Activated T-helper 1 cell treated with anti-CD3 and anti-CD28 coated beads, Interleukin-12 subunit alpha, Interleukin-12 subunit beta, Interleukin-2, Interleukin-4 antibody, amounts not matched to agents 30 ng/mL and 10 ng/mL and 1 ng/mL, durations not matched to agents 14 hours and 24 hours and 36 hours (primary cell): ENCODE measurements at places on chromosomes 6 and 20. TPM values are rescaled to one million over a fixed set of nuclear protein-coding genes. Genes with fewer than 3 reads are reported as not detected.

The TNXB gene
- total RNA-seq, result 2.0 and 4.4 TPM in 2 replicates

DNA sequence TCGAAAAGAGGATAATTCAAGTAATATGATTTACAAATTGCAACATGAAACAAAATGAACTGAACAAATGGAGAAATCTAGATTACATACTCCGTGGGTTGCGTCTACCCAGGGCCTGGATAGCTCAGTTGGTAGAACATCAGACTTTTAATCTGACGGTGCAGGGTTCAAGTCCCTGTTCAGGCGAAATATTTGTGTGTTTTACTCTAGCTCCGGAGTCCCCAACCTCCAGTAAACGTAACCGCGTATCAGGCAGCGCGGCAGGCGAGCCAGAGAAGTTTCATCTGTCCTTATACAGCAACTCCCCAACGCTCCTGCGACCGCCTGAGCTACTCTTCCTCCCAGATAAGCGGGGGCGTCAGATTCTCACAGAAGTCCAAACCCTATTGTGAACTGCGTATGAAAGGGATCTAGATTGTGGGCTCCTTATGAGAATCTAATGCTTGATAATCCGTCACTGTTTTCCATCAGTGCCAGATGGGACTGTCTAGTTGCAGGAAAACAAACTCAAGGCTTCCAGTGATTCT lies 176.1 kb downstream of the TRIM27 start:
- peaks cover 18% of the 10 kb centered on the region for H3K27me3 ChIP-seq
- no peak overlapping the region for H3K27ac ChIP-seq
- no peaks in the 10 kb centered on the region for H3K4me1 ChIP-seq

GRCh38 chr20:56587307-56588041 lies 41.6 kb upstream of the TFAP2C start:
- no peak overlapping the region for H3K4me3 ChIP-seq
- no peak for DNase-seq
- H3K36me3 ChIP-seq, result no peaks in the 10 kb centered on the region
- H3K27ac ChIP-seq, result no peak overlapping the region
- no peaks in the 10 kb centered on the region for H3K4me1 ChIP-seq

GRCh38 chr6:160678230-160678629 lies 14.2 kb upstream of the LPA start:
- no peaks in the 10 kb centered on the region for H3K4me1 ChIP-seq
- H3K27ac ChIP-seq, result no peak overlapping the region
- no peak overlapping the region for H3K4me3 ChIP-seq
- peaks cover 6% of the 10 kb centered on the region for H3K27me3 ChIP-seq
- no peak for DNase-seq

DNA sequence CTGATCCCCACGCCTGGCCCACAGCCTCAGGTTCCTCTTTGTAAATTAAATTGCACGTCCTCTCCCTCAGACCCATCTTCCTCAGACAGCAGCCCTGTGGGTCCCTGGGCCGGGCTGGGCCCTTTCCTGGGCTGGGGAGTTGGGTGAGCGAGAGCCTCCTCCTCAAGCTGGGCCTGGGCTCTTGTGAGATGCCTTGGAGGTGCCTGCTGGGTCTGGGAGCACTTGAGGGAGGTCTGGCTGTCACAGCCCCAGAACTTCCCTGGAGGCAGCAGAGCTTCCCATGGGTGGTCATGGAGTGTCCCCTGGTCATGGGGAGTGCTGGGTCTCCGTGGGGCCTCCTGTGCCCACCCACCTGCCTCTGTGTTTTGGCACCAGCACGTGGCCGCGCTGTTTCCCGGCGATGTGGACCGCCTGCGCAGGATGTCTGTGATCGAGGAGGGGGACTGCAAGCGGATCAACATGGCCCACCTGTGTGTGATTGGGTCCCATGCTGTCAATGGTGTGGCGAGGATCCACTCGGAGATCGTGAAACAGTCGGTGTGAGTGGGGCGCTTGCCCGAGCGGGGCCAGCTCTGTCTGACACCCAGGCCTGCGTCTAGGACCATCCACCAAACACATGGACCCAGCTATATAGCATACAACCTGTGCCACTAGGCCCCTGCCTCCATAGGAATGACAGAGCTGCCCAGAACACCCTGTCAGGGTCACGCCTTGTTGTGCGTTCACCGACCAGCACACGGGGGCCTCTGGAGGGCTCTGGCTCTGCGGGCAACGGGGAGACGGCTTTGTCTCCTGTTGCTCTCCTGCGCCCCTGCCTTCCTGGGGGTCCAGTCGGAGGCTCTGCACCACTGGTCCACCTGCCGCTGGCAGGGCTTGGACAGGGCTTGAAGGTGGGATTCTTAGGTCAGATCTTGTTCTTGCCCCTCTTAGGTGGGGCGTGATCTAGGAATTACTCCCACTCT lies 33.0 kb downstream of the PYGB start:
- H3K4me3 ChIP-seq, result no peak overlapping the region
- H3K27ac ChIP-seq, result no peak overlapping the region
- no peaks in the 10 kb centered on the region for H3K27me3 ChIP-seq
- H3K36me3 ChIP-seq, result peaks cover 12% of the 10 kb centered on the region

The ACOT13 gene
- 27.0 and 27.4 TPM in 2 replicates for total RNA-seq

The IFNGR1 gene
- 12.5 and 12.6 TPM in 2 replicates for total RNA-seq

- H3K27ac ChIP-seq, result no peak overlapping the region
- peaks cover 3% of the 10 kb centered on the region for H3K4me1 ChIP-seq
- no peak overlapping the region for H3K4me3 ChIP-seq
- DNase-seq, result no peak
Observed at GRCh38 chr6:155195903-155196302, 67.9 kb upstream of the CLDN20 start.

- H3K27me3 ChIP-seq, result peaks cover 8% of the 10 kb centered on the region
- no peak overlapping the region for H3K4me3 ChIP-seq
- H3K27ac ChIP-seq, result no peak overlapping the region
- H3K4me1 ChIP-seq, result no peaks in the 10 kb centered on the region
Observed at GRCh38 chr20:23179766-23180403, 93.8 kb upstream of the CD93 start.

DNA sequence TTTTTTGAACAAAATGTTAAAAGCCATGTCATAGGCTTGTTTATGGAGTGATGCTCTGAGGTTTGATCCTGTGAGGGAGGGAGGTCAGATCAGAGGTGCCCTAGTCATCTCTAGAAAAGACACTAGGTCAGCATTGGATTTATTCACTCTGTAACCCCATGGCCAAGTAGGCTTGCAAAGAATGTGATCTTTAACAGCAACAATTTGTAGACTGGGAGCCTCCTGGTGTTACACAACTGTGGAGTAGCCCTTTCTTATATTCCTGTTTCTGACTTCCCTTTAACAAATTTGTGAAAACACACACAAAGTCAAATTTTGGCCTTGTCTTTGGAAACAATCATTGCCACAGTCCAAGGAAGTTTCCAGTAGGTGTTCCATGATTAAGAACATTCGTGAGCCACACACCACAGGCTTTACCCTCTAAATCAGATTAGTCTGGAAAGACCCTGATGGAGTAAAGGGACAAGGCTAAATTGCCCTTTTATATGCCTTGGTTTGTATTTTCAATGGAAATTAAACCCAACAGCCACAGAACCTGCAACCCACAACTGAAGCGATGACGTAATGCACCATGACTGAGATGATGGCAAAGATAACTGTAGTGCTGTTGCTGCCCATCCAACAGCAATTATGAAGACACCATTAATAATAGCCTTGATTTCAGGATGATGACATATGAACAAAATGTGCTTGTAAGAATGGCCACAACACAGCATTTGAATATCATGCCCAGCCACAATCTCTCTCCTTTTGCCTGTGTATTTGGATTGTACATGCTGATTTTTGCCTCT lies 22.1 kb downstream of the SCP2D1 start:
- no peaks in the 10 kb centered on the region for H3K27me3 ChIP-seq
- no peaks in the 10 kb centered on the region for H3K36me3 ChIP-seq
- no peak for DNase-seq

The HLA-DOA gene
- 1.8 and 2.0 TPM in 2 replicates for total RNA-seq

DNA sequence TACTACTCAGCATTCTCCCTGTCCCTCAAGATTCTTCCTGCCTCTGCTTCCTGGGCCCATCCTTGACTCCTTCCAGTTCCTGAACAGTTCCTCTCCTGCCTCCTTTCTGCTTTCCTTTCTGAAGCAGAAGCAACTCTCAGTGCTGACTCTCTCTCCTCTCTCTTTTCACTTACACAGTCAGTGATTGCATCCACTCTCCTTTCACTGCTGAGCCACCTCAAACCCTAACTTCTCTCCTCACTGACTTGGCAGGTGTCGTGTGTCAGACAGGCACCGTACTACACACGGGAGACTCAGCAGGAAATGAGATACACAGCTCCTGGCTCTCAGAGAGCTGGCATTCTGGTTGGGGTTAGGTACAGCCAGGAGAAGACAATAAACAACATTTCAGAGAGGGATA lies 5.6 kb downstream of the ABHD16A start:
- H3K27ac ChIP-seq, result peak overlapping the region; percentile 80
- no peaks in the 10 kb centered on the region for H3K27me3 ChIP-seq
- peaks cover 32% of the 10 kb centered on the region for H3K36me3 ChIP-seq
- H3K4me1 ChIP-seq, result peaks cover 29% of the 10 kb centered on the region

The C6orf52 gene
- 3.6 and 6.0 TPM in 2 replicates for total RNA-seq

GRCh38 chr6:170172825-170173256 lies 118.0 kb downstream of the DLL1 start:
- no peak for DNase-seq
- no peak overlapping the region for H3K27ac ChIP-seq
- no peaks in the 10 kb centered on the region for H3K27me3 ChIP-seq
- no peak overlapping the region for H3K4me3 ChIP-seq
- peaks cover 1% of the 10 kb centered on the region for H3K36me3 ChIP-seq

DNA sequence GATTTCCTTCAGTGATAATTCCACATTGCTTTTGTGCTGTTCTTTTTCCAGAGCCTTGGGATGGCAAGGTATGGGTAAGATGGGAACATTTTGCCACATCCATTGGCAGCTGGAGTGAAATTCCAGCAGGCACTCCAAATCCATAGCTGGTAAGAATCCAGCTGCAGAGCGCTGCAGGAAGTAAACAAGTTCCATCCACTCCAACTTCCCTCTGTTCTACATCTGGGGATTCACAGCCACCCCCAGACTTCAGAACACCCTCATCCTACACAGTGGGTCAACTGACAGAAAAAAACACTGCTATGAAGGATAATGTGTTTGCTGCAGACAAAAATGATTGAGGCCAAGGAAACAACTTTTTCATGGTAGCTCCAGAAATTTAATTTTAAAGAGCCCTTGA lies 747.8 kb downstream of the MAFB start:
- DNase-seq, result no peak
- no peak overlapping the region for H3K27ac ChIP-seq
- no peaks in the 10 kb centered on the region for H3K4me1 ChIP-seq
- no peak overlapping the region for H3K4me3 ChIP-seq
- no peaks in the 10 kb centered on the region for H3K27me3 ChIP-seq

DNA sequence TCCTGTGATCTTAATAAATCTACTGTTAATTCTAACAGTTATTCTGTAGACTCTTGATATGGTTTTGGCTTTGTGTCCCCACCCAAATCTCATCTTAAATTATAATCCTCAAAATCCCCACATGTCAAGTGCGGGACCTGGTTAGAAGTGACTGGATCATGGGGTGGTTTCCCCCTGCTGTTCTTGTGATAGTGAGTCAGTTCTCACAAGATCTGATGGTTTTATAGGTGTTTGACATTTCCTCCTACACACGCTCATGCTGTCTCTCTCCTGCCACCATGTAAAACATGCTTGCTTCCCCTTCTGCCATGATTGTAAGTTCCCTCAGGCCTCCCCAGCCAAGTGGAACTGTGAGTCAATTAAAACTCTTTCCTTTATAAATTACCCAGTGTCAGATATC lies 10.5 kb upstream of the EPB41L2 start:
- no peaks in the 10 kb centered on the region for H3K27me3 ChIP-seq
- H3K4me1 ChIP-seq, result no peaks in the 10 kb centered on the region
- no peak for DNase-seq
- no peaks in the 10 kb centered on the region for H3K36me3 ChIP-seq
- no peak overlapping the region for H3K4me3 ChIP-seq

- H3K36me3 ChIP-seq, result peaks cover 55% of the 10 kb centered on the region
- H3K27ac ChIP-seq, result peak overlapping the region; percentile 88
- no peak for DNase-seq
- H3K27me3 ChIP-seq, result no peaks in the 10 kb centered on the region
Observed at GRCh38 chr6:16657768-16658167, 103.5 kb downstream of the ATXN1 start.

The HRH3 gene
- not detected in 2 replicates for total RNA-seq

DNA sequence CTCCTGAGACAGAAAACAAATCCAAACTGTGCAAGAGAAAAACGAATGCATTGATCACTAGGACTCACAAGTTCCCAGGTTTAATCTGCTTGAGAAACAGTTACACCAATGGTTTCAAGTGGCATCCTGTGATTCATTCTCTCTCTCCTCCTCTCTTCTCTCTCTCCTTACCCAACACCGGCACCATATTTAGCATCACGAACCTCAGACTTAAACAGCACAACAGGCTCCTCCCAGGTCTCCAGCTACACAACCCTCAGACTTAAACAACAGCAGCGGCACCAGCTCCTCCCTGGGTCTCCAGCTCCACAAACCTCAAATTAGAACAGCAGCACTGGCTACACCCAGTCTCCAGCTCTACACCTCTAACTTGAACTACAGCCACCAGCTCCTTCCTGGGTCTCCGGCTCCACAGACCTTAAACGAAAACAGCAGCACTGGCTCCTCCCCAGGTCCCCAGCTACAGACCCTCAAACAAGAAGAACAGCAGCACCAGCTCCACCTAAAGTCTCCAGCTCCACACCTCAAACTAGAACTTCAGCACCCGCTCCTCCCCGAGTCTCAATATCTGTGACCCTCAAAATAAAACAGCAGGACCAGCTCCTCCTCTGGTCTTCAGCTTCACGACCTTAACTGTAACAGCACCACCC lies 355.9 kb downstream of the PREX1 start:
- H3K27ac ChIP-seq, result no peak overlapping the region
- peaks cover 5% of the 10 kb centered on the region for H3K4me1 ChIP-seq
- H3K36me3 ChIP-seq, result no peaks in the 10 kb centered on the region
- H3K27me3 ChIP-seq, result peaks cover 3% of the 10 kb centered on the region
- no peak for DNase-seq

DNA sequence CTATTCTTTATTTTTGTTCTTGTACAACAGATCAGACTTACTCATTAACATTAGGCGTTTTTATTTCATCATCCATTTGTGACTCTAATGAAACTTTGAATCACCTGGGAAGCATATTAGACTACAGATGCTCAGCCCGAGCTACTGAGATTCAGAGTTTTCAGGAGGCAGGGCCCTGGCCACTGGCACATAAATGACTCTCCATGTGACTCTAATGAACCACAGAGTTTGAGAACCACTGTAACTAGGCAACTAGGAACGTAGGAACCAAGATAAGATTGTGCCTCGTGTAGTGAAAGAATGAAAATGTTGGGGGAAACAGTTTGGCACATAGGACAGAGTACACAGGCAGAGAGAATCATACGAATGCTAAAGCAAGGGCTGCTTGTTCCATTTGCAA lies 405.9 kb upstream of the BTBD3 start:
- no peak for DNase-seq
- H3K36me3 ChIP-seq, result no peaks in the 10 kb centered on the region
- no peak overlapping the region for H3K4me3 ChIP-seq
- no peaks in the 10 kb centered on the region for H3K4me1 ChIP-seq
- H3K27ac ChIP-seq, result no peak overlapping the region
- H3K27me3 ChIP-seq, result no peaks in the 10 kb centered on the region

DNA sequence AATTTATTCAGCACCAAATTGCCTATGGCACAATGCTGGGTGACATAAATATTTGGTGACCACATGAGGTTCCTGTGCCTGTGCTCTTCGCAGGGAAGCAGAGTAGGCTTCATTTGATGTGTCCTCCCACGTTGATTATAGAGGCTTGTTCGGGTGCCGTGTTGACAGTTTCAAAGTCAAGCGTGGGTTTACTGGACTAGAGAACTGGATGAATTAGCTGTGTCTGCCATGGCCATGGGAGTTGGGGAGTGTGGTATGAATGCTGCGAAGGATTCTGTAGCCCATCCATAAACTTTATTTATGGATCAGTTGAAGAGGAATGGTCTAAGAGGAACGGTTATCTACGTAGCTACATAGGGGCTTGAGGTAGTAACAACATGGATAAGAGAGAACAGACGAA lies 11.0 kb downstream of the CD109 start:
- no peak overlapping the region for H3K27ac ChIP-seq
- peaks cover 11% of the 10 kb centered on the region for H3K4me1 ChIP-seq
- DNase-seq, result no peak
- H3K27me3 ChIP-seq, result no peaks in the 10 kb centered on the region
- H3K36me3 ChIP-seq, result peaks cover 41% of the 10 kb centered on the region
